ENCODE measurements at places on chromosomes 6 and 20.

GRCh38 chr6:146154197-146154596 lies 125.3 kb downstream of the GRM1 start:
- no peak for DNase-seq

DNA sequence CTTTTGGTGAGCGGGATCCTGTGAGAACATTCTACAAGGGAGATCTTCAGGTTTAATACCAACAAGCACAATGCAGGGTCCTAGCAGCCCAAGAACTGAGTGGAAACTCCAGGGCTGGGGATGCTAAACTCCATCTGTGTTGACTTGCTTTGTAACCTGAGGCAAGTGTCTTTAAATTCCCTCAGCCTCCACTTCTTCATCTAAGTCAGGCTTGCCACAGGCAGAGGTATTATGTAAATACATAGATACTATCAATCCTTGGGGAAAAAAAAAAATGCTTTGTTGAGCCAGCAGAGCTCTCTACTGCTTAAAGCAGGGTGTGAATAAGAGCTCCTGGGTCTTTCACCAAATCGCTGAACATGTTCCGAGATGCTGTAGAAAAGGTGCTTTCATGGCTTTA lies 114.2 kb upstream of the PHACTR1 start:
- DNase-seq, result no peak

GRCh38 chr20:46108435-46108841 lies 9.7 kb upstream of the CD40 start:
- no peak for DNase-seq

DNA sequence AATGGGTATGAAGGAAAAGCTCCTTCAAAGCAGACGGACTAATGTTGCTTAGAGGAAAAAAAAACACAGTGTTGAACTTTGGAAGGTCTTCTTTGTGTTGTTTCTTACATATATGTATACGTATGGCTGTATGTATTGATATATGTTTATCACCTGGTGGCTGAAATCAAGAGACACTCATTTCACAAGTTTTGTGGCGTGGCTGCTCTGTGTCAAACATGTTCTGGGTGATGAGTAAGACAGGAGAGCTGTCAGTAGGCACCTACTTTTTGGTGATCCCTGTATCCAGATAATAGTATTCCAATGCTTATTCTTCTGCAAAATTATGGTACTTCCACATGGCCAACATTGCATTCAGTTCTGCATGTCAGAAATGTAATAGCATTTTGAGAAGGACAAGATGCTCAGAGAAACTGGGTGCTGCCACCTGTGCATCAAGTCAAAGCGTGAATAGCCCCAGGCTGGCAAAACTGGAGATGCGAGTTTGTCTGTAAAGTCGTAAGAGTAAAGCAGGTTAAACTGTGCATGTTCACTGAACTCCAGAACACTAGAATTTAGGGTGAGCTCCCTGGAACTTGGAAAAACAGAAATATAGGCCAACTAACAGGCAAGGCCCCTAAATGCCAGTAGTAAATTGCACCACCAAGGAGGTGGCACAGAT lies 67.9 kb downstream of the ARMC2 start:
- DNase-seq, result no peak

DNA sequence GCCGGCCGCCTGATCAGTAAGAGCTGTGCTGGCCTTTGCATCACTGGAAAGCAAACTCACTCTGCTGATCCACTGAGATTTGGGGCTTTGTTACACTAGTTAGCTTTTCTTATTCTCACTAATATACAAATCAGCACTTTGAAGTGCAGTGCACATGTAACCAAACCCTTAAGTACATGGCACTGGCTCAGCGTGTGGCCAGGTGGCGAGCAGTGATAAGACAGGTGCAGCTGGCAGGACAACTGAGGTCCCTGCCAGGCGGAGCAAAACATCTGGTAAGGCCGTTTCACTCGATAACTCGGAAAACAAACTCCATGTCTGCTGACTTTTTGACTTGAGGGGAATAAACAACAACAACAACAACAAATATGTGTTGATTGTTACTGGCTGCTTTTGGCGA lies 11.0 kb downstream of the GFRA4 start:
- no peak for DNase-seq

DNA sequence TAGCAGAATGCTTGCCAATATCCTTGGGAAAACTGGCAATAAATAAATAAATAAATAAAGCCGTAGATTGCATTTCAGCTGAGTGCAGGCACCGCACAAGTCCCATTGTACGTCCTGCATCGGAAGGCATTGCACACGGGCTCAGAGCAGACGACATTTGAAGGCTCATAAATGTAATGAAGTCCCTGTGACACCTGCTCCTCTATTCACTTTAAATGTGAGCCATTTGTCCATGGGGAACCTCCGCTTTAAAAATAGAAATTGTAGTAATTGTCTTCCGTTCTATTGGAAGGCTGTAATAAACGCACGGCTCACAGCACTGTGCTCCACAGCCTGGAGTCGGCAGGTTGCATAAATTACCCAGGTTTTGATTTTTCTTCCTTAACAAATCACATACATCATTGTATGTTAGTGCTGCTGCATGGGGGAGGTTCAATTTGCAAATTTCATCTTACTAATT lies 32.6 kb downstream of the MYT1 start:
- no peak for DNase-seq

DNA sequence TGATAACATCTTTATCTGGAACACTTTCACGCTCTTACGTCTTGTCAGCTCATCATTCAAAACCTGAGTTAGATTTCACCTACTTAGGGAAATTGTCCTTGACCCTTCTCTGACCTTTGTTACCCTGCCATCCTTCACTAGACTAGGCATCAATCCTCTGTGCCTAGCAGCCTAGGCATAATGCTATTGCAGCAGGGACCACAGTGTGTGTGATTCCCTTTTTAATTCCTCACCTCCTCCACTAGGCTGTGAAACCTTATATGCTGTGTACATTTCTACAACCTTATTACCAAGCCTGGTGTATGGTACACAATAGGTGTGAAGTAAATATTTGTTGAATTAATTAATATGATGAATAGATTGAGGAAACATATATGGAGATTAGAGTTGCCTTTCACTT lies 66.7 kb upstream of the DEFB112 start:
- no peak for DNase-seq

GRCh38 chr6:18264219-18264922 lies at the start of gene DEK:
Gene DEK (minus strand): TSS chr6:18264530. CDS start chr6:18263987, 543 bp downstream.
- peak; percentile 88 for DNase-seq

DNA sequence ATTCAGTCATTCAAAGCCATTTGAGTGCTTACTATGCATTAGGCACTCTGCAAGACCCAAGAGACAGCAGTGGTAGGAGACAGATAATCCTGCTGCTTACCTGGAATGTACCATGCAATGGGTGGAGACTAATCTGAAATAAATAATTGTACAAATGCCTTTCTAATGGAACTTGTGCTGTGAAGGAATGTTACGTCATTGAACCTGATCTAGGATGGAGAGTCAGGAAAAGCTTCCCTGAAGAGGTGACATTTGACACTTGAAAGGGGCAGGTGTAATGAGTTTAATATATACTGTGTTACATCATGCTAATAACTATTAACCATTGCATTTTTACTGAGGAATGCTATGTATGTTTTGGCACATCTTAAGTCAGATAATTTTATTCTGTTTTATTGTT lies 491.0 kb upstream of the FLRT3 start:
- DNase-seq, result no peak

- no peak for DNase-seq
Measured at GRCh38 chr6:20711518-20711917, 177.3 kb downstream of the CDKAL1 start.

DNA sequence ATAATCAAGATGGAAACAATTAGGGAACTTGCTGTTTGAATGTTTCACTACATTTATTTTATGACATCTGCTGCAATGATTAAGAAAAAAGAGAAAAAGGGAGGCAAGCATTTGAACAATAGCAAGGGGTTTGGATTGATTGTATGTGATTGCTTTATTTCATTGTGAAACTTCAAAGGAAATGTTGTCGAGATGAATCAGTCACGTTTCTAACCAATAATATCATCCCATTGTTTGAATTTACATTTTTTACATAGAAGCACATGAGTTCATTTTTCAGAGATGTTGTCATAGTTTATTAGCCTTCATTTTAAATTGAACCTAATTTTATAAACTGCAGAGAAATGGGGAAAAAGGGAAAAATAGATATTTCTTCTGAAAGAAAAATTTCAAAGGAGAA lies 572.0 kb downstream of the KIF16B start:
- no peak for DNase-seq

- no peak for DNase-seq
Measured at GRCh38 chr20:38452880-38453624, 17.9 kb upstream of the SNHG17 start.

DNA sequence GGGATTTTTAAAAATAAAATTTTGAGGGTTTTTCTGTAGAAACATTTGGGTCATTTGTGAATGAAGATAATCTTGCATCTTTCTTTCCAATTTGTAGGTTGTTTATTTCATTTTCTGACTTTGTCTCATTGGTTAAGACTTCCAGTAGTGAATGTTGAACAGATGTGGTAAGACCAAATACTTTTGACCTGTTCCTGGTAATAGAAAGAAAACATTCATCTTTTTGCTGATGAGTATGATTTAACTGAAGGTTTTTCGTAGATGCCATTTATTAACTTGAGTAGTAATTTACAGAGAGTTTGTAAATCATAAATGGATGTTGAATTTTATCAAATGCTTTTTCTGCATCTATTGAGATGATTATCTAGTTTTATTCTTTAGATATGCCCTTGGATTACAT lies 416.1 kb upstream of the CITED2 start:
- DNase-seq, result no peak

- peak; percentile 54 for DNase-seq
Measured at GRCh38 chr6:150169609-150170008, 26.8 kb downstream of the PPP1R14C start.

DNA sequence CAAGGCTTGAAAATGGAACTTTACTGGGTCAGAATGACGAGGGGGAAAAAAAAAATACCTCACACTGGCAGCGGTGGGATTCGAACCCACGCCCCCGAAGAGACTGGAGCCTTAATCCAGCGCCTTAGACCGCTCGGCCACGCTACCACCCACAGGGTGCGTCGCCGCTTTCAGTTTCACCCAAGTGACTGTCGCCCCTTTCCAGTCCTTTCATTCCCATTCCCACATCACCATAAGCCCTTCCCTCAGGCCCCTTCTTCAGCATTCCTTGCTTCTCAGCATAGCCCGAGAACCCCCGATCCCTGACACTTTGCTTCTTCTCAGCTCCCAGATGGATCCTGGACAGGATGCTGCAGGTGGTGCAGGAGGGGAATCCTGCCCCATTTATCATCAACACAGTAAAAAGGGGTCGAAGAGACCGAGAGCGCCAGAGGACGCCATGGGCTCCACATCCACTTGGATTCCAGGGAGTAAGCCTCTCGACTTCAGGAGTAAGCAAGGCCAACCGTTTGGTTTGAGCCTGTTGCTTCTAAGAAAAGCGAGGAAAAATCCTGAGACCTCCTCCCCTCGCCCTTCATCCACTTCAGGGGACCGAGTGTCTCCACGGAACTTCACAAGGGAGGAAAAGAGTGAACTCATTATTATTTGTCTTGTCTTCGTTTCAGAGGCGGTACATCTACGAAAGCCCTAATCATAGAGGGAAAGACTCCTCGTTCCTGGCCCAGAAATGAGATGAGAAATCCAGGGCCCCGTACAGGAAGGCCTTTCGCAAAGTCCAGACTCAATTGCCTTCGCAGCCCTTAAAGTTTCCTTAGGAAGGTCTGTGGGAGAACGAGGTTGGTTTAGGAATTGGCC lies 20.0 kb upstream of the TRIM27 start:
- peak; percentile 86 for DNase-seq

DNA sequence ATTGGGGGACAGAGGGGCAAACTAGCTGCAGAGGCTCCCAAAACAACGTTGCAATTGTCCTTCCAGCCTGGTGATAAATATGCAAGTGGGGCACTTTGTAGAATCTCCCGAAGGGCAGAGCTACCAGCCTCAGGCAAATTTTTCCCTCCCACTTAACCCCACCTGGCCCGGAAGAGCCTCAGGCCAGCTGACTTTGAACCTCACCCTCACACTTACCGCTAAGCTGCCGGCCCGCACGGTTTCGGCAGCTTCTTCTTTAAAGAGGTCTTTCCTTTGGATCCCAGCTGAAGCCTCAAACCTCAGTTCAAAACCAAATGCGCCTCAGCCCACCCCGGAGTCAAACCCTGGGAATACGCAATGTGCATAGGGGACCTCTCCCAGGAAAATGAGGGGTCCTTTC lies 2.5 kb downstream of the OVOL2 start:
- no peak for DNase-seq

- DNase-seq, result no peak
Measured at GRCh38 chr6:170140129-170140528, 150.7 kb downstream of the DLL1 start.

DNA sequence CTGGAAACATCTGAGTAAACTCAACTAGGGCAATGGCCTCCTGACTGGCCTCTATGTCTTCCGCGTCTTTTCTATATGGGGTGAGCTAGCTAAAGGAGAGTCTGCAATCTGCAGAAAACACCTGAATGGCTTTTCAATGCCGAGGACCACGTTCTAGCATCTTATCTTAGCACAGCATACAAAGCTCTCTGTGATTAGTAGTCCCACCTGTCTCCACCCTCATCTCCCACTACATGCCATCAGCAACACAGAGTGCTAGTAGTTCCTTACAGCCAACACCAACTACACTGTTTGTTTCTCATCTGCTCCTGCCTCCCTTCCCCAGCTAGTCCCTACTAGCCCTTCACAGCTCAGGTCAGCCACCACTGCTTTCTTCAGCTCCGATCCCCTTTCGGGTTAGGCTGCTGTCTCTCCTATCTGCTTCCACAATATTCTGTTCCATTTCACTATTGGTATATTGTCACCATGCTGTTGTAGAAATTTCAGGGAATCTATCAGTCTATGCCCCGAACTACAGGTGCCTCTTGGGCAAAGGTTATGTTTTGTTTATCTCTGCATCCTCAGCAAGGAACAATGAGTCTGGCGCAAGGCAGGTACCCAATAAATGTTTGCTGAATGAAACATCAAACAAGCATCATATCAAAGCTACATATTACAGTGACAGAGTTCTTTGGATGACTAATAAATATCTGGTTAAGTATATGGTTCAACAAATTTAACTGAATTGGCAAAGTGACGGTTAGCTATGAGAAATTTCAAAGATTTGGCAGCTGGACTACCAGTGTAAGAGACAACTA lies 12.2 kb downstream of the LYRM4 start:
- DNase-seq, result no peak

GRCh38 chr6:16446273-16446672 lies 207.9 kb downstream of the GMPR start:
- DNase-seq, result no peak

DNA sequence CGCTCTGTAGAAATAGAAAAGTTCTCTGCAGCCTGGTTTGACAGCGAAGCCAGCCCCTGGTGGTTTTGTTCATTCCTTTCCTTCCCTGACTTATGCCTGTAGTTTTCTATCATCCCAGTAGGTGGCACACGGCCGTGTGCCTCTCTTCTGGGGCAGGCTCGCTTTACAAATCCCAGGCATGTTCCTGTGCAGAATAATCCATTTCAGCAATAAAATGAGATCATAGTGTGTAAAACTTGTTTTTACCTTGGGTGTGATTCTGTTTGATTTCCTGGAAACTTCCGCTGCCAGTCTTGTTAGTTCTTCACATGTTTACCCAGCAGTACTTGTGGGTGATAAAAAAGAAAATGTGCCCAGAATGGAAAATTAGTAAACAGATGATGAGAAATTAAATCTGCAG lies 7.4 kb upstream of the INSM1 start:
- no peak for DNase-seq

- DNase-seq, result no peak
Measured at GRCh38 chr20:21251278-21251677, 51.9 kb upstream of the XRN2 start.

Data from activated CD8-positive, alpha-beta memory T cell treated with anti-CD3 and anti-CD28 coated beads, Interleukin-2, amount 10 ng/mL, durations not matched to agents 7 days and 5 days (primary cell).